ENCODE measurements at places on chromosomes 1 and 21. TPM values are rescaled to one million over a fixed set of nuclear protein-coding genes. Genes with fewer than 3 reads are reported as not detected.

The CD55 gene
- total RNA-seq, result 28.6 TPM

DNA sequence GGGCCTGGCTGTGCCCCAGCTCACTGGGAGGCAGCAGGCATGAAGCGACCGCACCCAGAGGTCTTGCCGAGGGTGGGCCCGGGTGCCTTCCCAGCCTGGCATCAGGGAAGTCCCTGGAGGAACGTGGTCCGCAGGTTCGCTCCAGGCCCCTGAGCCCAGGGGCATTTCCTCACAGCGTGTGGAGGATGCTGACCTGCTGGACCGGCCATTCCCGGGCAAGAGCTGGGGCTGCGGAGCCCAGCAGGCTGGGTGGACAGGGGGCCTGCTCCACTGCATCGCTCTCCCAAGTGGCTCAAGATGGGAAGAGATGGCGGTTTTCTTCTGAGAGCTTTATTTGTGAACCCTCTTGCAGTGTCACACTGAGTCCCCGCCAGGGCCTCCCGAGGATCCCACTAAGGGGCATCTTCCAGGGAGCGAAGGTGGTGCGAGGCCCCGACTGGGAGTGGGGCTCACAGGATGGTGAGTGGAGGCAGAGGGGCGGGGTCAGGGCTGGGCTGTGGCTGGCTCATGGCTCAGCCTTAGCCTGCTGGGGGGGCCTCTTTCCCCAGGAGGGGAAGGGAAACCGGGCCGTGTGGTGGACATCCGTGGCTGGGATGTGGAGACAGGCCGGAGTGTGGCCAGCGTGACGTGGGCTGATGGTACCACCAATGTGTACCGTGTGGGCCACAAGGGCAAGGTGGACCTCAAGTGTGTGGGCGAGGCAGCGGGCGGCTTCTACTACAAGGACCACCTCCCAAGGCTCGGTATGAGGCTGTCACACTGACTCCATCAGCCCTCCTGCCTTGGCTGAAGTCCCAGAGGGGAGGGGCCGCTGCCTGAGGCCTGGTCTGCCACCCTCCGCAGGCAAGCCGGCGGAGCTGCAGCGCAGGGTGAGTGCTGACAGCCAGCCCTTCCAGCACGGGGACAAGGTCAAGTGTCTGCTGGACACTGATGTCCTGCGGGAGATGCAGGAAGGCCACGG lies 7.2 kb upstream of the MMP23B start:
- no peak for DNase-seq

The THEM5 gene
- total RNA-seq, result not detected

The PM20D1 gene
- total RNA-seq, result not detected

- DNase-seq, result no peak
Measured at GRCh38 chr1:33155877-33156538, 25.8 kb downstream of the TRIM62 start.

The KLHDC8A gene
- total RNA-seq, result 9.6 TPM

The TEX38 gene
- total RNA-seq, result not detected

The SPRR5 gene
- not detected for total RNA-seq
